ENCODE measurements at places on chromosomes 11 and 22.

DNA sequence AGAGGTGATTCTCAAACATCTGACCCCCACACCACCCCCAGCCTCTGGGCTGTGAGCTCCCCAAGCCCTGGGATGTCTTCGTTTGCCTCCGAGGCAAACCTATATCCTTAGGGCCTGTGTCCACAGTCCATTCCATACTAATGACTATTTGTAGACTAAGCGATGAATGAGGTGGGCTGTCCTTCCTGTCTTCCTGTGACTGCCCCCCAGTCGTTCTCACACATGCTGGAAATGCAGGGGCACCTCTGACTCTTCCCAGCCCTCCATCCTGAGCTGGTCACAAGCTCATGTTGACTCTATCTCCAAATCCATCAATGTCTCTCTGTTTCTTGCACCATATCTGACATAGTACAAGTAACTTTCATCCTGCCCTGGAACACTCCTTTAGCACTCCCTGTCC, 4.8 kb downstream of the ATG16L2 start:
- no peak for DNase-seq

DNA sequence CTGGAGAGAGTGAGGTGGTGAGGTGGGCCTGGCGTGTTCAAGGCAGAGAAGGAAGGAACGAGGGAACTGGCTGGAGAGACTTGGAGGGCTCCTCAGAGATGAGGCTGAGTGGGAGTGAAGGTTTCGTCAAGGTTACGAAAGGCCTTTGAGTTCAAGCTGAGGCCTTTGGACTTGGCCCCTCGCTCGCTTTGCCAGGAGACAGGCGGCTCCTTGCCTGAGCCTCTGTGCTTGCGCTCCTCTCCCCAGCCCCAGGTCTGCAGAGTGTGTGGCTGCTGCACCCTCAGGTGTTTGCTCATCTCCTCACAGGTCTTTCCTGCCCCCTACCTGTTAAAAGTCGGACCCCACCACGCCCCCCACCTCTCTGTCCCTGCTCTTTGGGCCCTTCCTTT, 91.6 kb downstream of the ATXN10 start:
- no peak for DNase-seq

DNA sequence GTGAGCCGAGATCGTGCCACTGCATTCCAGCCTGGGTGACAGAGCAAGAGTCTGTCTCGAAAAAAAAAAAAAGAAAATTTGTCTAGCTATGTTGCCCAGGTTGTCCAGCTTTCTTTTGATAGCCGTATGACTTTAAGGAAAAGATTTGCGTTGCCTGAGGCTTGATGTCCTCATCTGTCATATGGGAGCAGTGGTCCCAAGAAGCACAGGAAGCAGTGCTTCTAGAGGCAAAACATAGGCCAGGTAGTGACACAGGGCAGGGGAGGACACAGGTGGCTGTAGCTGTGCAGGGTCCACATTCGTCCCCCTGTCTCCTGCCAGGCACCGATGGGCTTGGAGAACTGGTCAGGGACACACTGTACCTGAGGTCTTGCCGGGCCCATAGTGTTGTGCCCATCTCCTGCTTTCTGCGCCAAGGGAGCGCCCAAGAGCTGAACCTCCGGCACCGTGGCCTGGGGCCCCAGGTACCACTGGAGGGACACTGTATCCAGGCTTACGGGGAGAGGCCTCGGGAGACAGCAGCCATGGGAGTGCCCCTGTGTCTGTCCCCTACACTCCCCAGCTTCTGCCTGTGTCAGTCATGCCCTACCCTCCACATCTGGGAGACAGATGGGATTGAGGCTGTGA, 1.4 kb downstream of the LRRC74B start:
- no peak for DNase-seq

DNA sequence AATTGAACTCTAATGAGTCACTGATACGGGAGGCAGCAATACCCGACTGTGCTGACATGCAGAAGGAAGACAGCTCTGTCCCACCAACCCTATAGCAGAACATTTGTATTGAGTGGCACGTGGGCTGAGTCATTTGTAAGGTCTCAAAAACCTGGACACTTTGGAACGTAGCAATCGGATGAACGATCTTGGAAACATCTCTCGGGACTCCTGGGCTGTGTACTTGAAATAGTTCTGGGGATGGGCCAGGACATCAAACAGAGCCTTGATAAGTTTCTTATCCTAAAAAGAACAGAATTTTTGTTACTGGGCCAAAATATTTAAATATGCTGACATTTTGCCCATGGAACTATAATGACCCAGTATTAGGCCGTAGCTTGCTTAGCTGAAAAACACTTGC, 17.1 kb upstream of the NRIP3 start:
- no peak for DNase-seq

GRCh38 chr22:39073981-39074380, 3.1 kb upstream of the APOBEC3G start:
- no peak for DNase-seq

DNA sequence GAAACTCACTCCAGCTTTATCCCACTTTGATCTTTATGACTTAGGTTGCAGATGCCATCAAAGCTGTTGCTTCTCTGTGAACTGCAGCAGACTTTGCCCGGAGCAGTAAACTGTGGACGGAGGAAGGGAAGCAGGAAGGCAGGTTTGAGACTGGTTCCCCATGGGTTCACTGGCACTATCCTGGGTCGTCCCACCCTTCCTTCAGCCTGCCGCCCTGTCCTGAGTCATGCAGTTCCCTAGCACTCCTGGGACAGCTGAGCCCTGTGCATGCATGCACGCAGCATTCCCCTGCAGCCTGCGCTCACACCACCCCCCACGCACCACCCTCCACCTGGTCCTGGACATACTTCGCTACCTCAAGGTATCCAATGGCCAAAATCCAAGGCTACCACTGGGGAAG, 23.5 kb upstream of the P2RY2 start:
- no peak for DNase-seq

GRCh38 chr11:35784699-35785098, 122.1 kb downstream of the TRIM44 start:
- no peak for DNase-seq

DNA sequence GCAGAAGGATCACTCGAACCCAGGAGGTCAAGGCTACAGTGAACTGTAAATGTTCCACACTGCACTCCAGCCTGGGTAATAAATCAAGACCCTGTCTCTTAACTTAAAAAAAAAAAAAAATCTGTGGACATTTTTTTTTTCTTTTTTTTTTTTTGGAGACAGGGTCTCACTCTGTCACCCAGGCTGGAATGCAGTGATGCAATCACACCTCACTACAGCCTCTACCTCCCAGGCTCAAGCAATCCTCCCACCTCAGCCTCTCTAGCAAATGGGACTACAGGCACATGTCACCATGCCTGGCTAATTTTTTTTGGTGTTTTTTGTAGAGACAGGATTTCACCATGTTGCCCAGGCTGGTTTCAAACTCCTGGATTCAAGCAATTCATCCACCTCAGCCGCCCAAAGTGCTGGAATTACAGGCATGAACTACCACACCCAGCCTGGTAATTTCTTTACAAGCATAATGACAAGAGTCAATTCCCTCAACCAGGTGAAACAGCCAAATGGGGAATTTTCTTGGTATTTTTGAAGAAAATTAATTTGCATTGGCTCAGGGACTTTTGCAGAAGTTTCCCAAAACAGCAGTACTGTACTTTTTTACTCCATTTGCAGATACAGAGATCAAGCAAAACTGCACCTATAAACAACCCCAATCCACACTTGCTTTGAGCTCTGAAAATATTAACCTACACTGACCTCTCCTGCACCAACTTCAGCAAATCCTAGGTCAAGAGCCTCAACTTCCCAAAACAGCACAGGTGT, 44.0 kb downstream of the MRTFA start:
- no peak for DNase-seq

DNA sequence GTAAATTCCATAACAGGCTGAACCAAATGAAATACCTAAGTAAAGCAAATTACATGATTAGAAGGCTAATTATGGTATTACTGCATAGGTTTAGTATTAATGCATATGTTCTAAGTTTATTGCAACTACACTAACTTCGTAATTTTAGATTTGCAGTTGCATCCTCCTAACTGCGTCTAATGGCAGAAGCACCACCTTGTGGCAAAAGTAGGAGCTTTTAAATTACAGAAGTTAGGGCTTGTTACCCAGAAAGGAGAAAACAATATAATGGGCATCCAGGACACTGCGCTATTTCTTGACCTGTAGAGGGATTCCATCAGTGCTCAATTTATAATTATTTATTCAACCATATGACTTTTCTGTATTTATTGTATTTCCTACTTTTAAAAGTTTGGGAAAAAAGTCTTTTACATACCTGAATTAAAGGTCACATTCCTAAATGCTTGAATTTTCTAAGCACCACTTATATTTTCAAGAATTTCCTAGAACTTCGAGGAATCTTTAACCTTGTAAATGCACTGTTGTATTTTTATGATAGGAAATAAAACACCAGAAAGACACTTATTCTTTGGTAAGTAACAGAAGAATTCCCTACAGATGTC, 16.3 kb upstream of the GPR83 start:
- DNase-seq: no peak

DNA sequence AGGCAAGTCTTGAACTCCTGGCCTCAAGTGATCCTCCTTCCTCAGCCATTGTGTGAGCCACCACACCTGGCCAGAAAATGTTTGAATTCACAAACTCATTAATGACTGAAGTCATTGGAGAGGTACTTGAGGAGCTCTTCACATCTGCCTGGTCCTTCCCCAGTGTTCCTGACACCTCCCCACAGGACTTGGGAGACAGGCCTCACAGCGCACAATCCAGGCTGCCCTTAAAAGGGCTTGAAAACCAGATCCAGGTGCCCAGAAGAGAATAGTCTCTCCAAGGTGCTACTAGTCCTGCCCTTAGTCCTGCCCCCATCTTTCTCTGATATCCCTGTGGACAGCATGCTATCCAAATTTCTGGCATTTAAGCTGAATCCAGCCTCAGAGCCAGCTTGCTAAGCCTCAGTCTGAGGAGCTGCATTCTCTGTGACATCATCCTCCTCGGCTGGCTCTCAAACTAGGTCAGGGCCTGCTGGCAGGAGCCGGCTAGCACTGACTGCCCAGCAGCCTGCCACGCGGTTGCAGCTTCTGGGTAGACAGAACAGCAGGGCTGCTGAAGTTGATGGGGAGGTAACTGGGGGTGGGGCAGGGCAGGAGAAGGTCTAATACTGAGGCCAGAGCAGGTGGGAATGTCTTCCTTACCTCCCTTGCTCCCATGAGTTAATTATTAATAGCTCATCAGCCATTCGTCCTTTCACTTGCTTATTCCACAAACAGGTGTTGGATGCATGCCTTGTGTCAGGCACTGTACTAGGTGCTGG, 35.3 kb upstream of the NECTIN1 start:
- DNase-seq: no peak

GRCh38 chr11:56764976-56765375, 16.5 kb upstream of the OR9G4 start:
- DNase-seq: no peak

DNA sequence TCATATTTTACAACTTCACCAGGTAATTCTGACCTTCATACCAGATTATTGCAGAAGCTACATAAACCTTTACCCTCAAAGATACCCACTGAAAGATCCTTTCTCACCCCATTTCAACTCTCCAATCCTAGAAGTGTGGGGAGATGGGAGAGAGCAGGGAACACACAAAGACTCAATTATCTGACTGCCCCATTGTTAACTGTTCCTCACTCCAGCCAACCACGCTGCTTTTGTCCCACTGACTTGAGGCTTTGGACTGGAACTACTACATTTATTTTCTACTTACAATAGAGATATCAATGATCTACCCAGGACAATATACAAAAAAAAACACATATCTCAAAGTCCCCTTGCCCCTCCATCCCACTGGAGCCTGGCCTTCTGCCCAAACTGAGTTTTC, 44.7 kb upstream of the SLN start:
- no peak for DNase-seq

DNA sequence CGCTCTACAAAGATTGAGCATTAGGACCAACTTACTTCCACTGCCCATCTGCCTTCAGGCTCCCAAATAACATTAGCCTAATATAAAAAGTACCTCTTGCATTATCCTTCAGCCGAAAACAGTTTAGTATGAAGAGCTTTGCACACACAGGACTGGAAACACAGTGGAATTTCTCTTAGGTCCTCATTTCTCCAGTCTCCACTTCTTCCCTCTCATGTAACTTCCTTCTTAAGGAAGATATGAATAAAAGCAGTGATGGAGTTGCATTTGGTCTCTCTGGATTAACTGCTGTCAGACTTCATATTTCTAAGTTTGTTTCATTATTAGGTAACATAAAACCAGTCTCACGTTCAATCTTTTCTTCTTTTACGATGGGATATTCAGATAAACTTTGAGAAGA, 5.6 kb upstream of the MPEG1 start:
- DNase-seq: no peak

DNA sequence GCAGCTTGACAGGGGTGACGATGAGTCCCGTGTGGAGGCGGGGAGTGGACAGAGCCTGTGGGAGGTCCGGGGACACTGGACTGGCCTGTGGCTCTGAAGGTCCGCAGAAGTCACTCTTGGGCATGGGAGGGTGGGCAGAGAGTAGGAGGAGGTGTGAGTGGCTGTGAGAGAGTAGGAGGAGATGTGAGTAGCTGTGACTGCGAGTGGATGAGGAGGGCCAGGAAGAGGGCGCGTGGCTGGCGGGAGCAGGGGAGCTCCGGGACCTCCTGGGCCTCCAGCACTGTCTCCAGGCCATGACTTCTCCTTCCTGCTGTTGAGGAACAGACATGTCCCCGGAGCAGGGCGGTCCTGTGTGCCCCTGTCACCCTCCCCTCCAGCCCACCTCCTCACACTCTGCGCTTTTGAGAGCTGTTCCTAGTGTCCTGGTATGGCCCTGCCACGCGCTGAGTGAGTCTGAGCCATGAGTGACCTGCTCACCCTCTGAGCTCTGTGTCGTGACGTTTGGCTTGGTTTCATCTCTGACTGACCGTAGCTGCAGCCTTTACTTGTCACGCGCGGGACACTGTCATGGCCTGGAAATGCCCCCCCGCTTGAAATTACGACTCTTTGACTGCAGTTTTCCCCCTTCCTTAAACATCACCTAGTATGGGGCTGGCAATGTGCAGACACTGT, 391.5 kb downstream of the TBC1D22A start:
- DNase-seq: no peak

DNA sequence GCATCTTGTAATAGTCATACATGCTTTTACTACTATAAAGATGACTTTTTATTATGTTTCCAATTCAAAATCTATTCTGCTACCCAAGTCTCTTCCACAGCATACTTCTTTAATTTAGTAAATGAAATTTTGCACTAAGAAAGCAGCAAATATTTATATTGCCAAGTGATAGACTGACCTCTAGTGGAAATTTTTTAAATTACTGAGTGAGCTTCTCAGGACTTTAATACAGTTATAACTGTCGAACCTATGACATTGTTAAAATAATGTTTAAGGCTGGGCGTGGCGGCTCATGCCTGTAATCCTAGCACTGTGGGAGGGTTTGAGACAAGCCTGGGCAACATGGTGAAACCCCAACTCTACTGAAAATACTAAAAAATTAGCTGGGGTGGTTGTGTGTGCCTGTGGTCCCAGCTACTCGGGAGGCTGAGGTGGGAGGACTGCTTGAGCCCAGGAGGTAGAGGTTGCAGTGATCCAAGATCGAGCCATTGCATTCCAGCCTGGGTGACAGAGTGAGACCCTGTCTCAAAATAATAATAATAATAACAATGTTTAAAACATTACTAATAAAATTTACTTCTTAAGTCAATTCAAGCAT, 27.3 kb downstream of the STK33 start:
- no peak for DNase-seq

Measured in stimulated activated CD4-positive, alpha-beta T cell treated with anti-CD3 and anti-CD28 coated beads, Interleukin-1b, Interleukin-23, amount 100 ng/mL, for 1 hour (primary cell).